ENCODE measurements at places on chromosomes 3 and 15.

DNA sequence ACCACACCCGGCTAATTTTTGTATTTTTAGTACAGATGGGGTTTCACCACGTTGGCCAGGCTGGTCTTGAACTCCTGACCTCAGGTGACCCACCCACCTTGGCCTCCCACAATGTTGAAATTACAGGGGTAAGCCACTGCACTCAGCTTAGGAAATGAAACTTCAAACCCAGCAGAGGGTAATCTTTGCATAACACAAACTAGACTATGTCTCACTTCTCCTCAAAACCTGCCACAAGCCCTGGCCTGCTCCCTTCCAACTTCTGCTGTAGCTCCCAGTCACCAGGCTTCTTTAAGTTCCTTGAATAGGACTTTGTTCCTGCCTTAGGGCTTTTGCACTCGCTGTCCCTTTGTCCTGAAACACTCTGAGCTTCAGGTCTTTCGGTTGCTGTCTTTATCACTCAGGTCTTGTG lies 39.2 kb upstream of the SEMA4B start:
- DNase-seq = no peak

GRCh38 chr3:193598202-193598601 lies 5.2 kb downstream of the OPA1 start:
- DNase-seq = no peak

GRCh38 chr3:41120460-41120859 lies 78.8 kb upstream of the CTNNB1 start:
- DNase-seq = no peak

- no peak for DNase-seq
Observed at GRCh38 chr3:10983219-10983916, 9.2 kb upstream of the SLC6A1 start.

- no peak for DNase-seq
Observed at GRCh38 chr3:48058091-48058490, 41.9 kb upstream of the MAP4 start.

- DNase-seq = no peak
Observed at GRCh38 chr3:129687586-129688125, 81.2 kb upstream of the PLXND1 start.

DNA sequence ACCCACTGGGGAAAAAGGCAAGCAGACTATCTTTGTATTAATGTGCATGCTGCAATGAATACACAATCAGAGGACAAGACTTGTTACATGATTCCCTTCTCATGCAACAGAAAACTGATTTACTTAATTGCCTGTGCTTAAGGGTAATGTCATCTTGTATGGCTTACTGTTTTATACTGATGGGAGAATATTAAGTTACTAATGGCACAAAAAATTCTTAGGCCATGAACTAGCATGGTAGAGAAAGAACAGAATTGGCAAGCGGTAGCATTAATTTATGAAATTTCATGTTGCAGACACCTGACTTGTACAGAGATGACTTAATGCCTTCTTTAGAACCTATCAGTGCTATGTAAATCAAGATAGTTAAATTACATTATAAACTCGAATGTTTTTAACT lies 282.3 kb downstream of the CNTN3 start:
- no peak for DNase-seq

DNA sequence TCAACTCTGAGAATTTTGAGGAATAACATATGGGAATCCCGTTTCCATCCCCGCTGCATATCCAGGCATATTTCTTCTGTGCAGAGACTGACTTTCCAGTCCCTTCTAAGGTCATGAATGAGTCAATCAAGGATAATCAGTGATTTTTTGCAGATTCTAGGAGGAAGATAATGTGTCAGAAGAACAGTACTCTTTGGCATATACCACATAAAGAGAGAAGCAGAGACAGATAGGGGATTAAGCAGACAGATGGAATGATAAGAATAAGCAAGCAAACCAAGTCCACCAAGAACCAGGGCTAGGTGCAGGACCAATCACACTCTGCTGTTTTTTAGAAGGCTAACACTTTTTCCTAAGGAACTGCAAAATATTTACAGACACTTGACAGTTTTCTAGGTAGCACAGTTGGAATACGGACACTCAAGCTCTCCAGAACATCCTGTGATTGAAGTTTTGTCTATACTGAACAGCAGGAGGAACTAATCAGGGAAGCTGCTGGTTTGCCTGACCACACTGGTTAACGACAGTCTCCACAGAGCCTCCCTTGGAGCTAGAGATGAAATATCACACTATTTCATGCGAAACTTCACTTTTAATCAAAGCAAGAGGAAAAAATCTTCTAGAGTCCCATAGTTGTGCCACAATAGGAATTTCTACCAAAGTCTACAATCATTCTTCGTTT lies 450.0 kb upstream of the KCNMB2 start:
- no peak for DNase-seq

GRCh38 chr3:15148614-15149013 lies 49.7 kb upstream of the RBSN start:
- DNase-seq = no peak

DNA sequence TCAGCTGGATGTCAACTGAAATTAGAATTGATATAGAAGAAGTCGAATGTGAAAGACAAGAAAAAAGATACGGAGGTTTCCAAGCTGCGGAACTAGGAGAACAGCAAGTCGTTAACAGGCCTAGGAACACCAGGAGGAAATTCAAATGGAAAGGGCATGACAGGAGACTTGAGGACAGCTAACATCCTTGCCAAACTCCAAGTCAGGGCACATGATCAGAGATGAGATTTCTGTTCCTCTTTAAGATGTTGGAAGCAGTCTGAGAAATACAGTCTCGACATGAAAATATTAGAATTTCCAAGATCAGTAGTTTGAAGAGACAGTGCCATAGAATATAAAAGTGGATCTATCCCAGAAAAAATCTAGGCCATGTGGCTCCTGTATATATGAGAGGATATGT lies 5.0 kb downstream of the MYO5A start:
- no peak for DNase-seq

GRCh38 chr15:71853543-71853942 lies 43.2 kb downstream of the NR2E3 start:
- no peak for DNase-seq

DNA sequence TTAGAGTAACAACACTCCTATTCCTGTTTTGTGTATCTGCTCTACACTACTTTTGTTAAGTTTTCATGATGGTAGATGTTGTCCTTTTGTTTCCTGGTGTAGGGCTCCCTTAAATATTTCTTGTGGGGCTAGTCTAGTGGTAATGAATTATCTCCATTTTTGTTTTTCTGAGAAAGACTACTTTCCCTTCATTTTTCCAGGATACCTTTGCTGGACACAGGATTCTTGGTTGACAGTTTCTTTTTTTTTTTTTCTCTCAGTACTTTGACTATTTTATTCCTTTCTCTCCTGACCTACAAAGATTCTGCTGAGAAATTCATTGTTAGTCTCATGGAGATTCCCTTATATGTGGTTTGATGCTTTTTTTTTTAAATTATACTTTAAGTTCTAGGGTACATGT lies 37.9 kb downstream of the FAIM start:
- no peak for DNase-seq

DNA sequence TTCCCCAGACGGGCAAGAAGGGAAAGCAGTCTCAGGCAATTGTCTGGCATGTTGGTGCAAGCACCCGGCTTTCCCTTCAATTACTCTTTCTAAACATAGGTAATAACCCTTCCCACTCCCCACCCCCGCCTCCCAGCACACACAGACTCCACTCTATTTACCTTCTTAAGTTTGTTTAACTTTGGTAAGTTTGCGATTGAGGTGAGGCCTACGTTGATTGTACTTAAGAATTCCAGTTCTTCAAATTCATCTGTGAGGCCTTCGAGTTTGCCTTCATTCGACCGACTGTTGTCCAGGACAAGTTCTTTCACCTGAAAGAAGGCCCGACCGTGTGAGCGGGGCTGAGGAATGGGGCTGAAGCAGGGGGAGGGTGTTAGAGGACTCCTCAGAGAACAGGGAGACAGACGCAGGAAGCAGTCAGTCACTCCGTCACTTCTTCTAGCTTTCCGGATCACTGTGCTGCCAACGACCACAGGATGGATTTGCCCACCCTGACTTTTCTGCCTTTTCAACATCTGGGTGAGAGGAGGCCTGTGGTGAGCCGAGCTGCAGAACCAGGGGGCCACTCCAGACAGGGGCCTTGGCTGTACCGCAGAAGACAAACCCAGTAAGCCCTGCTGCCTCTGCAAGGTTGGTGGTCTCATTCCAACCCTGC lies 33.0 kb downstream of the ANP32A start:
- DNase-seq = no peak

- DNase-seq = no peak
Observed at GRCh38 chr3:166304584-166304983, 467.4 kb upstream of the BCHE start.

DNA sequence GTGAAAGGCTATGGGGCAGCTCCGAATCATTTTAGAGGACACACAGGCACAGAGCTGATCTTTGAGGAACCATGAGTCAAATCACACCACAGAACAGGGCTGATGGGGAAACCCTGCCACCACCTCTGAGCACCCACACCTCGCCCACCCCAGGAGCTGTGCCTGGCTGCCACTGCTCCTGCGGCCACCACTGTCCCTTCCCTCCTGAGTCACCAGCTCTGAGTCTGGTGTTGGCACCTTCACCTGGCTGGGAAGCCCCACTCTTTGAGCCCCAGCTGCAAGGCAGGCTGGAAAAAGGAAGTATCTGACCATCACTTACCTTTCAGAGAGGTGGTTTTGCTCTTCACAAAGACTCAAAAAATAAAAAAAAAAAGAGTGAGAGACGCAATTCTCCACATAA lies 63.6 kb upstream of the MEF2A start:
- DNase-seq = no peak

DNA sequence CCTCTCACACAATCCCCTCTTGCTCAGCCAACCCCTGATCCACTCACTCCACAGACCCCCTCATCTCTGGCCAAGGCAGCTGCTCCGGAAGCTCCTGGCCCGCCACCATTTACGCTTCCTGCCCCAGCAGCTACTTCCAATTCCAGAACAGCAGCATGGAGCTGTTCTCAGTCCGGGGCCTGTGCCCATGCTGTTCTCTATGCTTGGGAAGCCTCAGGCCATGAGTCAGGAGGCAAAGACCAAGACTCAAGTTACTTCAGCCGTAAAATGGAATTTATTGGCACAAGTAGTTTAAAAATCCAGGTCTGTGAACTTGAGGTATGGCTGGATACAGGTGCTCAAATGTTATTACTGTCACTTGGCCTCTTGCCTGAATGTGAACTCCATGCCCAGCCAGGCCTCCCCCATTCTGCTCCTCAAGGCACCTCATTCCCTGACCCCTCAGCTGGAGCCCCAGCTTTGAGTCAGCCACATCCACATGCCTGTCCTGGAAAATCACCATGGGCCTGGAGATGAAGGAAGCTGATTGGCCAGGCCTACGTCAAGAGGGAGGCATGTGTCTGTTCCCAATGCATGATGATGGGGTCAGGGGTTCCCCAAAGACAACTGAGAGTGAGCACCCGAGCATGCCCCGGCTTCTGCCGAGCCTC lies 31.4 kb upstream of the CACNA2D2 start:
- no peak for DNase-seq

DNA sequence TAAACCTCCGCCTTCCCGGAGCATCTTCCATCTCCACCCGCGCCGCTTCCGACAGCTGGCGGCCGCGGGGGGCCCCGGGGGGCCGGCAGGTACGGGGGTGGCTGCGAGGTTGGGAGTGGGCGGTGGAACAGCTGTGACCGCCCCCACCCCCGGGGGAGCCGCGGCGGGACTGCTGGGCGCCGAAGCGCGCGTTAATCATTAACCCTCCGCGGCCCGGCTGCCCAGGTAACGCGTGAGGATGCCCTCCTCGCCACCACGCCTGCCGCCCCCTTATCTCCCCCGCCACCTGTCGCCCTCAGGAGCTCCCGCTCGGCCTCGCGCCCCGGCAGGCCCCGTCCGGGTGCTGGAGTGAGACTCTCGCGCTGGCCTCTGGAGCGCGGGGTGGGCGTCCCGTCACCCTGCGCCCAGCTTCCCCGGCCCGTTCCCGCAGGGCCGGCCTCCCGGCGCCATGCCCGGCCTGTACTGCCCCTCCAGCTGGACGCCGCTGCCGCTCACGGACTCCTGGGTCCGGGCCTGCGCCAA lies 757 bp downstream of the VWA5B2 start:
- DNase-seq = no peak

DNA sequence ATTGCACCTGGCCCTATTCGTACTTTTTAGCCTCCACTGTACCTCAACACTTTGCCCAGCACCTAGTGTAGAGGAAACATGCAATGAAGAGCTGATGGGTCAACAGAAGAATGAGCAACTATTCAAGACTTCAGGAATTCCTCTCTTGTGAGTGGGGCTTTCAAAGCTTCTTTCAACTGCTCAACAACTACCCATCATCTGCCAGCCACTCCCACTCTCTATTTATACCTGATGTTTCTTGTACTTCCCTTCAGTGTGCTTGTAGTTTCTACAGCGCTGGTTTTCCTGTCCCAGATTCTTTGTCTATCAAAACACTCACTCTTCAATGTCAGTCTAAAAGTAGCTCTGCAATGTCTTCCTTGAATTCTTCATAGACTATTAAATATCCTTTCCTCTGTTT lies 168.3 kb upstream of the LPP start:
- DNase-seq = no peak

DNA sequence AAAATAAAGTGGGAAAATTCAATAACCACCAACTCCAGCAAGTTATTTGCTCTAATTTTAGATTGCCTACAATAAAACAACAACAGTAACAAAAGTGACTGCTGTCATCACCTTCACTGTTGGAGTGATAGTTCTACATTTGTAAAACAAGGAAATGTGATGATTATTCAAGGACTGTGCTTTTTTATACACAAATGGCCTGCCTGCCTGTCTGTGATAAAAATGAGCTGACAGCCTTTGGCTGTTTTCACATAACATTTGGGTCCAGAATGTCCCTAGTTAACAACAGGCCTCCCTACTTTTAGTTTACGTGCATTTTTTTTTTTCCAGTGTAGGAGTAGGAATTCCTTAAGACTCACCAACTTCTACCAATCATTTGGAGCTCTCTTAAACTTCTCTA lies 768.8 kb downstream of the PDCD6IP start:
- no peak for DNase-seq

- no peak for DNase-seq
Observed at GRCh38 chr15:69826819-69827175, 270.9 kb downstream of the TLE3 start.

DNA sequence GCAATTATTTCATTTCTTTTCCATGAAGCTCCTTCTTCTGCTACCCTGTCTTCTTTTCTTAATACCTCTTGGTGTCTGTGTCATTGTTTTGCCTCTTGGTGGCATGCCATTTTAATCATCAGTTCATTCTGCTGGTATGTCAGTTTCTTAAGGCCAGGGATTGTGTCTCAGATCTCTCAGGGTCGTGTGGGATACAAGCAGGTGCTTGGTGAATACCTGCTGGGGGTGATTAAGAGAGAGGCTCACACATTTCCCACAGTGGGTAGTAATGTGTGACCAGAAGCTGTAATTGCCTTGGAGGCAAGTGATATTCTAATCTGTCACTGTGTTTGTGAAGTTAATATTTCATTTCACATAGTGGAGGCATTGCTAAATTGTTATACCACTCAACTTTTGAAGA lies 361.4 kb upstream of the TRIM42 start:
- no peak for DNase-seq

GRCh38 chr3:69115731-69116130 lies 6.7 kb downstream of the LMOD3 start:
- DNase-seq = no peak

GRCh38 chr3:102158080-102158740 lies 276.6 kb upstream of the ZPLD1 start:
- no peak for DNase-seq

GRCh38 chr3:126607214-126607908 lies 47.6 kb downstream of the TXNRD3 start:
- no peak for DNase-seq

- DNase-seq = no peak
Observed at GRCh38 chr3:55721716-55722484, 234.8 kb upstream of the WNT5A start.

- DNase-seq = no peak
Observed at GRCh38 chr3:155663467-155664212, 81.2 kb downstream of the PLCH1 start.
